Erythroblast (primary cell): ENCODE measurements at places on chromosomes 13 and 19.

DNA sequence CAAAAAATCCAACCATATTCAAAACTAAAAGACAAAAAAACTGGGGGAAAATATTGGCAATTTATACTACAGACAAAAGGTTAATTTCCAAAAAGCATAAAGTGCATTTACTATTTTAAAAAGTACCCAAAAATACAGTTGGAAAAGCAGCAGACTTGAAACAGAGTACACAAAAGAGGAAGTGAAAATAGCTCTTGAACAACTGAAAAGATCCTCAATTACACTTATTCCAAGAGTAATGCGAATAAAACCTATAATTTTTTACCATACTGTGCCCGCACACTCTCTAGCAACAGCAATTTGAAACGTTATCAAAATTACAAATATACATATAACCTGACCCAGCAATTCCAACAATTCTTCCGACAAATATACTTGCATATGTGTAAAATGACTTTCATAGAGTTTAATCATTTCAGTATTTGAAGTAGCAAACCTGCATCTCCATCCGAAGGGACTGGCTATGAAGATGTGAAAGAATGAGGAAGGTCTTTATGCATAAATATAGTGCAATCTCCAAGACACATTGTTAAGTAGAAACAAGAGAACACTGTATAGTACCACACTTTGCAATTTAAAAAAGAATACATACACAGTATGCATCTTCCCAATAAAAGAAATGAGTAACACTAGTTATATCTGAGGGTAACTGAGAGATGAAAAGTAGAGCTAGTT lies 25.4 kb downstream of the ALG5 start:
- no peak for DNase-seq

GRCh38 chr13:43221611-43222010 lies 198.2 kb downstream of the DNAJC15 start:
- no peak for DNase-seq

DNA sequence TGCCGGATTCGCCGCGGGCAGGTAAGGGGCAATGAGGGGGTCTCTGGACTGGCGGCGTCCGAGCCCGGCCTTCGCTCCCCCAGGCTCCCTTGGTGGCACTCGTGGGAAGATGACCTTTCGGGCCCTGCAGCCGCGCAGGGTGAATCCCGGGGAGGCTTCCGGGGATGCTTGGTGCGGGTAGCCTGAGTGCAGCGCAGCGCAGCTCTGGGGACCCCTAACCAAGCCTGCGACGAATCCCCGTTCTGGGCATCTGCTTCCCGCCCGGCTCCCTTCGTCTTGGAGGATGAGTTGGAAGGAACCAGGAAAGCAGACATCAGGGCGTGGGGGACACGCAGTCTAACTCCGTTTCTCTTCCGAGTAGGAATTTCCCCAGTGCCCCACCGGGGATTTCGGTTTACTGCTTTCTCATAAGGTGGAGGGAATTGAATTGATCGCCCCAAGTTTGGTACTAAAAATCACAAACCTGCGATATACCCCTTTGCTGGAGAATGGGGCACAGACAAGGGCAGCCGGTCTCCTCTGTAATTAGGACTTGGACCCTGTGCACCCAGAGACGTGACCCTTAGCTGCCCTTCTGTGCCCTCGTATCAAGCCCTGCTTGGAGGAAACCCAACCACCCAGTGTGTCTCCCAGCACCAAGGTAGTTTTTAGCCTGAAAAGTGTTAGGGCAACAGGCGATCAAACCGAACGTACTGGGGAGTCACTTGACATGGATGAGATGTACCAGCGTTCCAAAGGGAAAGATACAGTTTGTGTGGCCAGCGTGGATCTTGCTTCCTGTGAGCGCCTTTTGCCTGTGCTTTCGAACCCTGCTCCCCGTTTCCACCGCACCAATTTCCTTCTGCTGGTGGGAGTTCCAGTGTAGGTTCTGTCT lies 1.0 kb downstream of the GPC5 start:
- no peak for DNase-seq

GRCh38 chr13:49791711-49792549 lies 552 bp downstream of the KPNA3 start:
- DNase-seq, result peak; percentile 75

DNA sequence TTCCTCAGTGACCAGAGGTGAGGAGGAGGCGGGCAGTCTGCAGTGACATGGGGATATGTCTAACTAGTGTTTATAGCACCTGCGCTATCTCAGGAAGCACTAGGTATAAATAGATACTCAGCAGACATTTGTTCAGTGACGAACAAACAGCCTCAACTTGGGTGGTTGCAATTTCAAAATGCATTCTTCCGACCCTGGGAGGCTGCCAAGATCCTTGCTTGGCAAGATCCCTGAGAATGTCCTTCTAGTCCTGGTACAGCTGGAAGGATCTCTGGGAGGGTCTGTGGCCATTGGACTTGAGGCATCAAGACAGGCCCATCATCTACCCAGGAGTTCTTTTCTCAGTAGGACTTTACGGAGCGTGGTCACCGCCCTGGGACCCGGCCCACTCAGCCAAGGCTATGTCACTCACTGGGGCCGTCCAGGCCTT lies 299.5 kb downstream of the ZNF536 start:
- DNase-seq, result no peak

- peak; percentile 8 for DNase-seq
These were observed 108.2 kb downstream of the EDNRB start for GRCh38 chr13:77810430-77810829.

DNA sequence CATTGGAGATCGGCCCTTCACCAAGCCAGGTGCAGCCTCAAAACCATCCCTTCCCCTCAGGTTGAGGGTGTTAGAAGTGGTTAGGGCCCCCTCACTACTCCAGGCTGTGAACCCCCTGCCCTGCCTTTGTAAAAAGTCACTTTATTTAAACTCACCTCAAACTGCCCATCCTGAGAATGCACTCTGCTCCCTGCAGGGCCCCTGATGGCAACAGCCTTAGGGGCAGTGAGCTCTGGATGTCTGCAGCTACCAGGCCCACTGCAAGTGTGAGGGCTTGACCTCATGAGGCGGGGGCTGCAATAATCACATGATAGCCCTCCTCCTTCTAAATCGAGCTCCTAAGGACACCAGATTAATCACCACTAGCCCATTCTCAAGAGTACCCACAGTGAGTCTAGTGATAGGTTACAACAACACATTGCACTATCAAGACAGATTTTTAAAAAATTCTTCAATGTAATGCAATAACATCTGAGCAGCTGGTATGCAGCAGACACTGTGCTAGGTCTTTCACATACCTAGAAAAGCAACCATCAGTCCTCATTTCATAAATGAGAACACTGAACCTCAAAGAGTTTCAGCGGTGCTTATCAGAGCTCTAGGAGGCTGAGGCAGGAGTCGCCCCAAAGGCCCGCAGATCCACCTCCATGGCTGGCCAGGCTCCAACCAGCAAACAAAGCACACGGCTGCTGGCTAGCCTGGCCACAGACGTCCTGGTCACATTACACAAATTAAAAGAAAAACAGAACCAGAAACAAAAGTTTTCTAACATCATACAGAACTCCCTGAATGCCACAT lies 26.0 kb downstream of the SLC7A1 start:
- peak; percentile 18 for DNase-seq

DNA sequence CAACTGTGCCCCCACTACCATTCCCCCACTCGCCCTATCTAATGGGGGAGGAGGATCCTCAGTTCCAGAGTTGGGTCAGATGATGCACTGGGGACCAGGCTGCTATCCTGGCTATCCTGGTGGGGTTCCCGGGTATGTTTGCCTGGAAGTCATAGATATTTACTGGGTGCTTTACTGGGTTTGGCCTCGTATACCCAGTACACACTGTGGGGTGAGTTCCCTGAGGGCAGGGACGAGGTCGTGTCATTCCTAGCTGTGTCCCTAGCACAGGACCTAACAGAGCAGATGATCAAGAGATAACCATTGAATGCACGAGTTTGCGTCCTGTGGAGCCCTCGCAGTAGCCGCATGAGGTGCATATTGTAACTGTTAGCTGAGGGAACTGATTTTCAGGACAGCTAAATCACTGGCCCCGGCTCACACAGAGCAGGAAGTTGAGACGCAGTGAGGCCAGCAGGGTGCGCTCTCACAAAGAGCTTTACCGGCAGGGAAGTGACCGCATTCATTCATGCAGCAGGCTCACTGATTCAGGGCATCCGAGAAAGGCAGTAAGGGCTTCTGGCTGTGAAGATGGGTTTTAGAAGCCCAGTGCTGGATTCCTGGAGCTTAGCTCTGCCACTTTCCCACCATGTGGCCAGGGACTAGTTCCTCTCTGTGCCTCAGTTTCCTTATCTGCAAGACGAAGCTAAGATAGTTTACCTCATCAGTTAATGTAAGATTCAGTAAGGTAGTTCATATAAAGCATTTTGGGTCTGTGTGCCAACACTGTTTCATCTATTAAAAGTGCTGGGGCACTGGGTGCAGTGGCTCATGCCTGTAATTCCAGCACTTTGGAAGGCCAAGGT lies 6.0 kb downstream of the RUVBL2 start:
- DNase-seq, result no peak

DNA sequence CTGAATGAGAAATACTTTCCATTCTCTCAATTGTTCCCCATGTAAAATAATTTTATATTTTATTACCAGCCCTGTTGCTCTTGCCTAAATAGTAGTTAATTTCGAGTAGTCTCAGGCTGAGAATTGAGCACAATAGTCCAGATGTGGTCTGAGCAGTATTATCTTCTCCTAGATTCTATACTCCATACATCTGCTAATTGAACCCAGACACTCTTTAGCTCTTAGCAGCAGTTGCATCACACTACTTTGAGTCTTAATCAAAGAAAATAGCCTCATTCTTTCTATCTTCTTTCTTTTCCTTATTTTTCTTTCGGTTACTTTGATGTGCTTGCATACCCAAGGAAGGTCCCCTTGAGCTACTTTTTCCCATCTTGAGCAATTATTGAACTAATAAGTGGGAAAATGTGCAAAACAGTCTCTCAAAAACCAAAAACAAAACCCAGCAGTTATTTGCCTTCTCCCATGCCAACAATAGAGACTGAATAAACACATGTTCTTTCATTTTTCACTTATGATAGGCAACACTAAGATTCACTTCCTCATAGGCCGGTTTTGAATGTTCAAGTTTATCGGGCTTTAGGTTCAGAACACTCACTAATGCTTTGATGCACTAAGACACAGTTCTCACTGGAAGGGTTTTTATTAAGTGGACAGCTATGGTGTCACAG lies 204.5 kb downstream of the POU4F1 start:
- no peak for DNase-seq

- no peak for DNase-seq
These were observed 6.9 kb downstream of the LENG8 start for GRCh38 chr19:54455786-54456422.

- DNase-seq, result no peak
These were observed 30.6 kb downstream of the CERS1 start for GRCh38 chr19:18865106-18865972.

- peak; percentile 9 for DNase-seq
These were observed 95.6 kb downstream of the PCDH9 start for GRCh38 chr13:67134417-67135129.

DNA sequence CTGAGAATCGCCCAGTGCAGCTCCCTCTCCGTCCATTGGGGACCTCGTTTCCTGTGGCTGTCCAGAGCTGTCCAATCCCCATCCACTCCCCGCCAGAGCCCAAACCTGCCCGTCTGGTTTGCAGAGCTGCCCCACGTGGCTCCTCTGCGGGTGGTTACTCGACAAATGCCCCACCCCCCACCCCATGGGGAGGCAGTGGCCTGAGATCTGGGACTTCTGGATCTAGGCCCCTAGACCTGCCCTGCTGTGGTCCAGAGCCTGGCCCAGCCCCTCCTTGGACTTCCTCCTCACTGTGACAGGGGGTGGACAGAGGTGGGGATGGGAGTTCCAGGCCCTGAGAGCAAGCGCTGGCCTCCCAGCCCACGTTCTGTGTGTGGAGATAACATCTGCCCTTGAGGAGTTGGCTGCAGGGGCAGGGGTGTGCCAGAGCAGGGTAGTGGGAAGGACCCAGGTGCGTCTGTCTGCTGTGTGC lies 29.1 kb downstream of the PAK4 start:
- peak; percentile 69 for DNase-seq

- DNase-seq, result no peak
These were observed 722.0 kb downstream of the DIAPH3 start for GRCh38 chr13:59441596-59442280.

GRCh38 chr19:17647071-17648020 lies 40.8 kb downstream of the UNC13A start:
- DNase-seq, result no peak

DNA sequence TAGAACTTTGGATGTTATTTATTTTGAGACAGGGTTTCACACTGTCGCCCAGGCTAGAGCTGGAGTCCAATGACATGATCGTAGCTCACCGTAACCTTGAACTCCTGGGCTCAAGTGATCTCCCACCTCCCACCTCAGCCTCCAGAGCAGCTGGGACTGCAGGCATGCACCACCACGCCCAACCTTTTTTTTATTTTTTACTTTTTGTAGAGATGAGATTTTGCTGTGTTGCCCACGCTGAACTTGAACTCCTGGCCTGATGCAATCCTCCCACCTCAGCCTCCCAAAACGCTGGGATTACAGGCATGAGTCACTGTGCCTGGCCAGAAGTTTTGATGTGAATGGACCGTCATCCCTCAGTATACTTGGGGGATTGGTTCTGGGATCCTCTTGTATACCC lies 13.7 kb downstream of the ANKRD27 start:
- DNase-seq, result no peak

- DNase-seq, result no peak
These were observed 100.2 kb downstream of the KL start for GRCh38 chr13:33116321-33117010.

GRCh38 chr19:952680-953444 lies 27.0 kb downstream of the ARID3A start:
- no peak for DNase-seq

DNA sequence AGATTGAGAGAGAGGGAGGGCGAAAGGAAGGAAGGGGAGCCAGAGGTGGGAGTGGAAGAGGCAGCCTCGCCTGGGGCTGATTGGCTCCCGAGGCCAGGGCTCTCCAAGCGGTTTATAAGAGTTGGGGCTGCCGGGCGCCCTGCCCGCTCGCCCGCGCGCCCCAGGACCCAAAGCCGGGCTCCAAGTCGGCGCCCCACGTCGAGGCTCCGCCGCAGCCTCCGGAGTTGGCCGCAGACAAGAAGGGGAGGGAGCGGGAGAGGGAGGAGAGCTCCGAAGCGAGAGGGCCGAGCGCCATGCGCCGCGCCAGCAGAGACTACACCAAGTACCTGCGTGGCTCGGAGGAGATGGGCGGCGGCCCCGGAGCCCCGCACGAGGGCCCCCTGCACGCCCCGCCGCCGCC lies at the start of gene TNFSF11:
TNFSF11 (plus strand) TSS at position 142 of the 400 bp plus-strand sequence; CDS start at position 294, 152 bp downstream.
- DNase-seq, result no peak

DNA sequence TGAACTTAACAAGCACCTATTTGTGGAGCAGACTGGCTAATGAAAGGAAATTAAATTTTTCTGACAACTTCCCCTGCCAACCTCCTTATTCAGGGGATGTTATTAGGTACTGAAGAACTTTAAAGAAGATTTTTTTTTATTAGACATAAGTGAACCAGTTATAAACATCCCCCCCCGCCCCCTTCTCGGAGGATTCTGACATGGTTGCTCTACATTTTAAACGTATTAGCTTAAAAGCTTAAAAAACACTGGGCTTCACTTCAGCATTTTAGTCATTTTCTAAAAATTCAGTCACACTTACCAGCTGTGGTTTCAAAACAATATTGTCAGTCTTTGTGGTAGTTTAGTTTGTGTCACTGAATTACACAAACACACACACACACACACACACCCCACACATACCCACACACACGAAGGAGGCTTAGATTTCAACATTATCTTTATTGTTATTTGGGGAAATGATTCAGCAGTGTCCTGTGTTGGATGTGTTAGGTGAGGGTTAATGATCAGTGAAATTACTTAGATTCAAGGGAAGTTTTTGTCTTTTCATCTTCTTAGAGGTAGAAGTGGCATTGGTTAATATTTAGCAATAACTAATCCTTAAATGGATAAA lies 145.7 kb downstream of the PCCA start:
- no peak for DNase-seq
